Liver (tissue), 10 donors: ENCODE measurements at places on chromosomes 3 and 15. TPM values are rescaled to one million over a fixed set of nuclear protein-coding genes. Genes with fewer than 3 reads are reported as not detected.

Gene LTF
- 1.9 TPM for polyA plus RNA-seq

Gene SNTN
- not detected for polyA plus RNA-seq

Gene NRROS
- polyA plus RNA-seq: 0.82 TPM

Gene AGBL1
- polyA plus RNA-seq: not detected

Gene GPR27
- polyA plus RNA-seq: not detected

Gene PIERCE2
- polyA plus RNA-seq: 0.83 TPM

Gene OXTR
- 0.05 TPM for polyA plus RNA-seq

Gene CLRN1
- polyA plus RNA-seq: not detected

DNA sequence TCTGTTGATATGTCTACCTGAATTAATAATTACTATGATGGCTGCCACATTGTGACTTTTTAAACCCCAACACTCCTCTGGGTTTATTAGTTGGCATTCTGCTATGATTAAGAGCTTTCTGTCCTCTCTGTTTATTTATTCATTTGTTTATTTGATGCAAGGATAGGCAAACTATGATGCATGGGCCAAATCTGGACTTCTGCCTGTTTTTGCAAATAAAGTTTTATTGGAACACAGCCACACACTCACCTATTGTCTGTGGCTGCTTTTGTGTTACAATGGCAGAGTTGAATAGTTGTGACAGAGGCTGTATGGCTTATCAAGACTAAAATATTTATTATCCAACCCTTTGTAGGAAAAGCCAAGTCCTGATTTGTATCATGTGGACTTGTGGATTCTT, 48.3 kb upstream of the C3orf80 start:
- no peak for DNase-seq

- no peak for DNase-seq
Measured at GRCh38 chr3:139695426-139696313, 17.9 kb upstream of the NMNAT3 start.

GRCh38 chr3:46484911-46485778, 12.6 kb upstream of the RTP3 start:
- no peak for DNase-seq

- DNase-seq: no peak
Measured at GRCh38 chr3:101928890-101929289, 79.6 kb downstream of the NFKBIZ start.

GRCh38 chr3:162292409-162292808, 795.8 kb downstream of the OTOL1 start:
- DNase-seq: no peak

GRCh38 chr3:162729686-162730085, 1233.1 kb downstream of the OTOL1 start:
- DNase-seq: no peak

DNA sequence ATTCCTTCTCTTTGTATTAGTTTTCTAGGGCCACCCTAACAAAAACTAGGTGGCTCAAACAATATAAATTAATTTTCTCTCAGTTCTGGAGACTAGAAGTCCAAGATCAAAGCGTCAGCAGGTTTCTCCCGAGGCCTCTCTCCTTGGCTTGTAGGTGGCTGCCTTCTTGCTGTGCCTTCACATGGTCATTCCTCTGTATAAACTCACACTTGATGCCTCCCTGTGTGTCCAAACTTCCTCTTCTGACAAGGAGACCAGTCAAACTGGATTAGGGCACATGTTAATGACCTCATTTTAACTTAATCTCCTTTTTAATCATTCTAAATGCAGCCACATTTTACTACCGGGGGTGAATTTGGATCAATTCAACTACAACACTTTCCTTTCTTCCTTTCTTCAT, 691.1 kb downstream of the DIPK2A start:
- no peak for DNase-seq

DNA sequence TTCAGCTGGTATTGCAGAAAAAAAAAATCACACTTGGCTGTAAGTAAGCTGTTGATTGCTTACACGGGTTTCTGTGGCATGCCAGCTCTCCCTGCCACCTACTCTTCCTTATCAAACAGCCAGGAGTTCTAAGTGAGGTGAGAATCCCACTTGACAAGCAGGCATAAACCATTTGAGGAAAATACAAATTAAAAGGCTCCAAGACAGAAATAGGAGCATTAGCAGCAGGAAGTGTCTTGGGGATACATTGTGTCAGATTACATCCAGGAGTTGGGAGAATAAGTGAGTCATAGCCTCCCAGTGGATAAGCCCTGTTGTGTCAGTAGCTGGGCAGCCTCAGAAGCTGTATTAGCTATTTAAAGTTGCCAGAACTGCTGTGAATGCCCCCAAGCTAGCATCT, 256.0 kb downstream of the CNTN4 start:
- no peak for DNase-seq

DNA sequence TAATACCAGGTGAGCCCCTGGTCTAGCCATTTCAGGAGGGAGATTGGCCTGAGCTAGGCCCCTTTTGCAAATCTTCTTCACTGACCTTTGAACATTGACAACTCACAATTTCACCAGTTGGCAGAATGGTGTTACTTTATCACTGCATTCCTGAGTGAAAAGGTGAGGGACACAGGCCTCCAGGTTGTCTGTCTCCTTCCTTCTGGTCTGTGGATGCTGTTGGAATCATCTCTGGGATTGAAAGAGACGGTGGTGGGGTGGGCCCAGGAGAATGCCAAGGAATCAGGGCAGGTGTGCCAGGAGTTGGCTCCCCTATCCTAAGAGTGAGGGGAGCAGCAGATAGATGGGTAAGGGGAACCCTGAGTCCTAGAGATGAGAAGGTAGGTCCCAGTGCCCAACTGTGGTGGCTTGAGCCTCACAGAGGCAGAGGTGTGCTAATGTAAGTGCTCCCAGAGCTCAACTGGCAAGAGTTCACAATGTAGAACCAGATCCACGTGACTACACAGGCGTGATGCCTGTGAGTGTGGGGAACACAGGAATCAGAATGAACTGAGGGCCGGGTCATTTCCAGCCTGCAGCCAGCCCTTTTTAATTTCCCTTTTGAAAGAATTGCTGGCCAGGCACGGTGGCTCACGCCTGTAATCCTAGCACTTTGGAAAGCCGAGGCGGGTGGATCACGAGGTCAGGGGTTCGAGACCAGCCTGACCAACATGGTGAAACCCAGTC, 11.2 kb downstream of the C3orf62 start:
- no peak for DNase-seq

- no peak for DNase-seq
Measured at GRCh38 chr15:27576576-27576975, 522.5 kb downstream of the OCA2 start.

DNA sequence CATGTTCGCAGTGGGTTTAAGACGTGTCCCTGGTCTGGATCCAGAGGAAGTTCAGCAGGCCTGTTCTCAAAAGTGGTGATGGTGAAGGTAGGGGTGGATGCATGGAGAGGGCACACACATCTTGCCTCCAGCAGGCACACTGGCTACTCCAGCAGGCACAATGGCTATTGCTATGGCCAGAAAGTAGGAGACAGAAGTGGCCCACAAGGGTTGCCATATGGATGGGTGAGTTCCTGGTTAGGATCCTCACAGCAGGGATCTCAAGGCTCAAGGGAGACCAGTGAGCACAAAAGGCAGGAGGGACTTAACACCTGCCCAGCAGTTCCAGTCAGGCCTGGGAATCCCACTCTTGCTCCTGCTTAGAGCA, 107.9 kb downstream of the LRIG1 start:
- DNase-seq: no peak

- DNase-seq: no peak
Measured at GRCh38 chr3:4982773-4983738, 3.8 kb downstream of the BHLHE40 start.
